Right lung (tissue), 10 donors: ENCODE measurements at places on chromosomes 1 and 21.

- DNase-seq = no peak
Measured at GRCh38 chr1:107459204-107459904, 318.5 kb downstream of the NTNG1 start.

GRCh38 chr1:110067479-110067892, 3.0 kb downstream of the ALX3 start:
- DNase-seq = no peak

DNA sequence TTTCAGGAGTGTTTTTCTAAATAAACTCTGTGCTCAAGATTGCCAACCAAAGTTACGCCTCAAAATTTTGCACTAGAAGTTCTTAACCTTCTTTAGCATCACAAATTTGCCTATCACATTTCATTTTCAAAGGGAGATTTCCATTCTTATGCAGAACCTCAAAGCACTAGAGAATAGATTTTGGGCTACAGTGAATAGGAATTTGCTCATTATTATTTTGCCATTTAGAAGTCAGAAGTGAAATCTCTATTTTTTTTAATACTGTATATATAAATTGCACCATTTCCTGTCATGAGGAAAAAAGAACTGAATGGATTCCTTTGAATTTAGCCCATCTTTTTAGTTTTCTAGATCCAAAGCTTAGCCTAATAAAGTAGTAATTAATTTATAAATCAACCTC, 796.4 kb downstream of the ADGRL2 start:
- DNase-seq = no peak

DNA sequence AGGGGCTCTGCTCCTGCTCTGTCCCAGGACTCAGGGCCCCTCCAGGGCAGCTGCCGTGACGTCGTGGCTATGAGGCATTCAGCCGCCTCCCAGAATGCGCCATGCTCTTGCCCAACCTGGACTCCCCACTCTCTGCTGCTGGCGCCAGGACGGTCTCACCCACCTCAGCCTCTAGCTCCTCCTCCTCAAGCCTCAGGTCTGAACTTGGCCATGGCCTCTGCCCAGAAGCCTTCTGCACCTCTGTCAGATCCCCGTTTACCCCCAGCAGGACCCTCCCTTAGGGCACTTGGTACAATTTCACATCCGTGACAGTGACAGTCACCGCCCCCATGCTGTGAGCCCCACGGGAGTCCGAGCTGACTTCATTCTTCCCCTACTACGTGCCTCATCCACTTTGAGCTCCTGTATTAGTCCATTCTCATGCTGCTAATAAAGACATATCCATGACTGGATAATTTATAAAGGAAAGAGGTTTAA, 4.9 kb downstream of the CSTB start:
- DNase-seq = no peak

- no peak for DNase-seq
Measured at GRCh38 chr1:7356079-7356478, 415.0 kb upstream of the VAMP3 start.

GRCh38 chr1:30411206-30411605, 312.2 kb downstream of the MATN1 start:
- no peak for DNase-seq

DNA sequence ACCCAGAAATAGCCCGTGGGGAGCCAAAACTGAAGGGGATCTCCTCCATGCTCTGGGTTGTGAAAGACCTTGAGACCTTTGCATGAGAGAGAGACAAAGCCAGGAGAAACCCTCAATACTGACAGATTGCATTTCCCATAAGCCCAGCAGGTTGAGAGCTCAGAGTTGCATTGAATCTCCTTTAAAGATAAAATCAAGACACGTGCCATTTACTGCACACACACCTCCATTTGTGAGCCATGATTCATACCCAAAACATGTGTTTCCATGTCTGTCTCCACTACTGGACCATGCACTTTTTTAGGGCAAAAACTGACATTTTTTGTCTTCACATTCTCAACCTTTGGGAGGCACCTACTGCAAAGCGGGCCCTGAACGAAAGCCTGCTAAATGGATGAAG, 144.0 kb upstream of the NRIP1 start:
- no peak for DNase-seq

GRCh38 chr1:44628962-44629756, 45.1 kb downstream of the TMEM53 start:
- no peak for DNase-seq

- DNase-seq = no peak
Measured at GRCh38 chr1:43204394-43204793, 32.3 kb downstream of the CFAP57 start.

DNA sequence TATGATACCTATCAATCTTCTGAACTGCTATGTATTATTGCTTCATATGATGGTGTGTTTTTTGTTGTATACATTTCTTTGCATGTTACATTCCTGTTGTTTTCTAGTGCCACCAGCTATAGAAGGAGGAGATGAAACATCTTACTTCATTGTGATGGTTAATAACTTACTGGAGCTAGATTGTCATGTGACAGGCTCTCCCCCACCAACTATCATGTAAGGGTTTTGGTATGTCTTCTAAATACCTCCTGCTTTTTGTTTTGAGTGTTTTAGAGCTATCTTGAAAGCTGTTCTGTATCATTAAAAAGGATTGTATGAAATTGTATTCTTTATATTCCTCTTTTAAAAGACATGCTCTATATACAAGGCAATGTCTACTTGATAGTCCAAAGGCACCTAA, 282.7 kb downstream of the HMCN1 start:
- DNase-seq = no peak

GRCh38 chr1:201103666-201104065, 8.6 kb downstream of the CACNA1S start:
- DNase-seq = no peak

- DNase-seq = no peak
Measured at GRCh38 chr1:196181594-196181878, 426.7 kb downstream of the KCNT2 start.

- DNase-seq = no peak
Measured at GRCh38 chr1:9882945-9883303, 27.1 kb downstream of the CTNNBIP1 start.

DNA sequence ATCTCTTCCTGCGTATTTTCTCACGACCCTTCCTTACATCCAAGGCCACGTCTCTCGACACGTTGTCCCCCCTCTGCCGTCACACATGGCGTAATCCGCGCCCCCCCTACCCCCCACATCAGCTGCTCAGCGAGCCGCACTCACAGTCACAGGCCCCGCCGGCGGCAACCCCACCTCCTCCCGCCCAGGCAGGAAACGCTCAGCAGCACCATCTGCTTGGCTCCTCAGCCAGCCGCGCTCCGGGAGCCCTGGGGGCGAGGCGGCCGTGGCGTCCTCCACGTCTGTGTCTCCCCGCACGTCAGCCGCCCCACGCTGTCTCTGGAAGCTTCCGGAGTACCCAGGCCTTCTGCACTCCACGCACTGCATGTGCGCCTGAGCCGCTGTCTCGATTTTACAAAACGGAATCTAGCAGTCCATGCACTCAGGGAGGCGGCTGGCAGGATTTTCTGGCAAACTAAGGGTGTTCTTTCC, 64.6 kb downstream of the SIK1 start:
- peak; percentile 81 for DNase-seq

DNA sequence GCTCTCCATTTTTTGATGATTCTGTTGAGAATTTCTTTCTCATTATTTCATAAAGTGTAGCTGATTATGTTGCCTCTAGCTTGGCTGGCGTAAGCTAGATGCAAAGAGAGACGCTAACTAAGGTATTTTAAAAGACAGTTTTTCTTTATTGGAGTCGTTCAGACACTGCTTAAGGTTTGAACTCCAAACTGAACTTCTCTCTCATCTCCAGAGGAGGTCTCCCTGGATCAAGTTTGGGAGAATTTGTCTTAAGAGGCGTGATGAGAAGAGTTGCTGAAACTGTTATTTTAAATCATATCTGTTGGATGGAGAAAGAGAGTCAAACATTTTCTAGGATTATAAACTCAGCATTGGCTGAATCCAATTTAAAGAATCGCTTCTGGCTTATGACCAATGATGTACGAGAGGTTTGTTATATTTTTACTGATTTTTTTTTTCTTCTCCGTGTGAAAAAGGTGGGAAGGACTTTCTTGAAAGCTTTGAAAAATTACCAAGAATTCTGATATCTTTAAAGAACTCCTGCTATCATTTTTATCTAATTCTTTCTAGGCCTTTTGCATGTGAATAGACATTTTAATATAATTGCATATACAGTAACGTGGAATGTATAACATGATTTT, 34.0 kb downstream of the MAP3K7CL start:
- no peak for DNase-seq

GRCh38 chr1:13950637-13951036, 250.6 kb downstream of the PRDM2 start:
- no peak for DNase-seq

DNA sequence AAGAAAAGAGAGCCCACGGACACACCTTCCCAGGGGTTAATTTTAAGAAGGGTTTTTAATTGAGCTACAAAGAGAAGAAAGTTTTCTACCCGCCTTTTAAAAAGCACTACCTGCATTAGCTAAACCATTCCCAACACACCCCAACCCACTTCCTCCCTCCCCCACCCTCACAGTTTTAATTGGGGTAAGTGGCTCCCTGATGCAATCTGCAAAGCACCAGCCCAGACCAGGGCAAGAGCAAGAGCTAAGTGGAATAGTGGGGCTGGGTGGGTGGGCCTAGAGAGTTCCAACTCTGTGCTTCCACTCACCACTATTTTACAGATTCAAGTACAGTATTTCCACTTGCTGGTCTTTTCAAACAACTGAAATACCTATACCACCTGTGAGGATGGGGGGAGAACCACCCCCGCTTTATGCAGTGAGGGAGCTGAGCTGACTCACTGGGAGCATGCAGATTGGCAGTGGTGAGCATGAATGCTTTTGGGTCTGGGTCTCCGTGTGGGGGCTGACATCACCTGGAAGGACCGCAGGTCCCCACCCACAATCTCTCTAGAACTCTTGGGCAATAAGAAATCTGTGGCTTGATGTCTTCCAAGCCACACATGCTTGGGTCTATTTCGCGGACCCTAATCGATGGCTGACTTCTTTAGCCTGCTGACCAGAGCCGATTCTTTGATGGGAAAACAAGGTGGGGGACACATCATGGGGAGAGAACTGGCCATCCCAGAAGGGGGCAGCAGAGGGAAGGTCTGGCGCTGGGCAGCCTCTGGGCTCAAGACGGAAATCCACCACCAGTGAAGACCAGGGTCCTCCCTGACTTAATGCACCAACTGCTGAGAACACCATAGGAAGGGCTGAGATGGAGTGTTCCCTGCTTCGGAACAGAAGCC, 95.5 kb downstream of the SSBP3 start:
- DNase-seq = no peak

DNA sequence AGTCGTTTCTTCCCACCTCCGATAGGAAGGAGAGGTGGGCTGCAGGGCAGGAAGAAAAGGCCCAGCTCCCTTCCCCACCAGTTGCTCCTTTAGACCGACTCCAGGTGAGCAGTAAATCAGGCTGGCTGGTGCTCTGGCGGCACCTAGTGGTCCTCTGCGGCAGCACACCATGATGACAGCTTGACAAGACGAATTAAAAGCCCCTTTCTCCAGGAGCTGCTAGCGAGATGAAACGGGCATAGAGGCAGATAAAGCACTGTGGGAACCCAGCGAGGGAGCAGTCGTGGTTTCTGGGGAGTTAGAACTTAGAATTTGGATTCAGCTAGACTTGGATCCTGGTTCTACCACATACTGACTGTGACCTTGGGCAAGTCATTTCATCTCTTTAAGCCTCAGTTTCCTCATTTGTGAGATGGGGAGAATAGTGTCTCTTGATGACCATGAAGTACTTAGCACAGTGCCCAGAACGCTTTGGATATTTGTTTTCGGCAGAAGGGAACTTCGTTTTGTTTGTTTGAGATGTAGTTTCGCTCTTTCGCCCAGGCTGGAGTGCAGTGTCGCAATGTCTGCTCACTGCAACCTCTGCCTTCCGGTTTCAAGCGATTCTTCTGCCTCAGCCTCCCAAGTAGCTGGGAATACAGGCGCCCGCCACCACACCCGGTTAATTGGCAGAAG, 21.8 kb upstream of the COL9A2 start:
- peak; percentile 48 for DNase-seq

- no peak for DNase-seq
Measured at GRCh38 chr1:115135681-115136080, 46.4 kb upstream of the TSPAN2 start.

- peak; percentile 13 for DNase-seq
Measured at GRCh38 chr1:72366466-72366865, 84.1 kb upstream of the NEGR1 start.

DNA sequence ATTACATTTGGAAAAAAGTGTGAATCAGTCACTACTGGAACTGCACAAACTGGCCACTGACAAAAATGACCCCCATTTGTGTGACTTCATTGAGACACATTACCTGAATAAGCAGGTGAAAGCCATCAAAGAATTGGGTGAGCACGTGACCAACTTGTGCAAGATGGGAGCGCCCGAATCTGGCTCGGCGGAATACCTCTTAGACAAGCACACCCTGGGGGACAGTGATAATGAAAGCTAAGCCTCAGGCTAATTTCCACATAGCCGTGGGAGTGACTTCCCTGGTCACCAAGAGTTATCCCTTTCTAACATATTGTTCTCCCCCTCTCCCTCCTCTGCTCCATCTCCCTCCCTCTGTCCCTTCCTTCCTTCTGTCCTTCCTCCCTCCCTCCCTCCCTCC, 47.7 kb upstream of the RHOU start:
- DNase-seq = no peak

DNA sequence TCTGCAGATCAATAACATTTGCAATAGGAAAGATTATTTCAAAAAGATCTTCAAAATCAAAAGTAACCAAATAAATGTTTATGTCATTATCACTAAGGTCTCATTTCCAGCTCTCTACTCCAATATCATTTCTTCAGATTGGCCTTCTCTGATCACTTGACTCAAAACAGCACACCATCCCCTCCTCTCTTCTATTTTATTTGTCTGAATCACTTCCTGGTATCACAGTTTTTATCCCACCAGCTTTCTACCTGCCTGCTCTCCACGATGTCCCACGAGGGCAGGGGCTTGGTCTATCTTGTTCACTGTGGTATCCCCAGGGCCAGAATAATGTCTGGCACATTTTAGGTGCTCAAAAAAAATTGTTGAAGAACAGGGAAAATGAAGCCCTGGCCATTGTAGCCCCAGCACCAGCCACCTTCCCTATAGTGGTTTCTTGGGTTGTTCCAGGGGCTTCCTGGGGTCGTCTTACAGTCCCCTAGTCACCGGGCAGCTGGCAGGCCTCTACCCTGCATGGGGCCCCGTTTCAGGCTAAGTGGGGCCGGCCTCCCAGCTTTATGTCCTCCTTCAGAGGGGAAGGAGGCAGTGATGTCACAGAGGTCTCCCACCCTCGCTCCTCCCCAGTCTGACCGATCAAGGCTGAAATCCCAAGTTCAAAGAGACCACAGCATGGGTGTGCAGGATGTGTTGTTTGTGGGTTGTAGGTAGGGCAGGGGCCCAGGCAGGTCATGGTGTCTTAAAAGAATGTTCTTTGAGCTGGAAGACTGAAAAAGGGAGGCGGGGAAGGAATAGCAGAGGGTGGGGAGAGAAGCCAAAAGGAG, 3.5 kb upstream of the PADI1 start:
- DNase-seq = no peak
